ENCODE measurements at places on chromosomes 5 and 9.

- no peak for DNase-seq
These were observed 205.2 kb upstream of the DAB2 start for GRCh38 chr5:39629946-39630345.

DNA sequence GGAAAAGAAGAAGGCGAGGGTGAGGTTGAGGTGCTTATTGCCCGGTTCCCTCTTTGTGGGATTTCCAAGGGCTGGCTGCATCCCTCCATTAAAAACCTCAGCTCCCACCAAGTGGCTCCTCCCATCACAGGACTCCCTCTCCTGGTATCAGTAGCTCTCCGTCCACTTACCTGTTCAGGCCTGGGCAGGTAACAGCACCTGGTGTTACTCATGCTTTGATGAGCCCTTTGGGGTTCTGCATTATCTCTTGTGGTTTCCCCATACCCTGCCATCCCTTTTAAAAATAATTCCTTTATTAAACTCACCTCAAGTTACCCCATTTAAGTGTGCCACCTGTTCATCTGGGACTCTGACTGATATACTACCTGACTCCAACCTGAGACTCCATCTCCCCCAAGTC is 17.5 kb upstream of the TGFBR1 start:
- no peak for DNase-seq

DNA sequence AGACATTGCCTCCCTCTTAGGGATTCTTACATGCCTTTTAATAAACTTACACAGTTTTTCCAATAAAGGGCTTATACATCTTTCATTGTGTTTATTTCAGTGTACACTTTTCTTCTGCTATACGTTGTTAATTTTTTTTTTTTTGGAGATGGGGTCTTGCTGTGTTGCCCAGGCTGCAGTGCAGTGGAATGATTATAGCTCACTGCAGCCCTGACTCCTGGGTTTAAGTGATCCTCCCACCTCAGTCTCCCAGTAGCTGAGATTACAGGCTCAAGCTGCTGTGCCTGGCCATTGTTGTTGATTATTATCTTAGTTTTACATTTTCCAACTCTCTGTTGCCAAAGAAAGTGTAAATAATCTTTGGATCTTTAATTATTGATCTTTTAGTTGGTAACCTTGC is 89.8 kb downstream of the GTF3C4 start:
- DNase-seq: no peak

DNA sequence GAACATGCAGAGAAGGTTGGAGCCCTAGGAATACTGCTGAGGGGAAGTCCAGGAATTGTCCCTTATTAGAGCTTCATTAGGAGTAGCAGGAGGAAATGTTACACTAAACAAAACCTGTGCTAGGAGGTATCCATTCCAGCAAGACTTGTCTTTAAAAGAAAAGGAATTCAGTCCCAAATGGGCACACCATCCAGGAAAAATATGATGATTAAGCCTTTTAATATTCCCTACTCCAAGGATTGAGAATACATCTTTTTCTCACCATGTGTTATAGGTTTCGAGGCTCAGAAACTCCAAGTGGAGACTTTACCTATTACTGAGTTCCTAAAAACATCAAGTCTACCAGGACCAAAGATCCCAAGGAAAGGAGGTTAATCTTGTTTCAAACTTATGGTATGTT is 179.3 kb downstream of the MCTP1 start:
- no peak for DNase-seq

DNA sequence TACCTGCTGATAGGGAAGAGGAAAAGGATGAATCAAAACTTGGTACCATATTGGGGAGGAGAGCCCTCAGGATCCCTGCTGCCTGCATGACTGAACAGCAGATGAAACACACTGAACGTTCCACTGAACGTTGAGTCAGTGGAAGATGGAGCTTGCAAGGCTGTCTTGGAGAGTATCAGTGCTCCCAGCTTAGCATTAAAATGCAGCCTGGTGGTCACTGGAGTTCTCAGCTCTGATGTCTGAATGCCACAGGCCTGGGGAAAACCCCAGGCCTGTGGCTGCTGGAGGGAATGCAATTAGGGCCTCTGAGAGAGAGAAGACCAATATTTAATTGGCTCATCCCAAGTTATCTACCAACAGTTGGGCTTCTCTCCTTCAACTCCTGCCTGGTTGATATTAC is 54.5 kb downstream of the PDE4D start:
- no peak for DNase-seq

DNA sequence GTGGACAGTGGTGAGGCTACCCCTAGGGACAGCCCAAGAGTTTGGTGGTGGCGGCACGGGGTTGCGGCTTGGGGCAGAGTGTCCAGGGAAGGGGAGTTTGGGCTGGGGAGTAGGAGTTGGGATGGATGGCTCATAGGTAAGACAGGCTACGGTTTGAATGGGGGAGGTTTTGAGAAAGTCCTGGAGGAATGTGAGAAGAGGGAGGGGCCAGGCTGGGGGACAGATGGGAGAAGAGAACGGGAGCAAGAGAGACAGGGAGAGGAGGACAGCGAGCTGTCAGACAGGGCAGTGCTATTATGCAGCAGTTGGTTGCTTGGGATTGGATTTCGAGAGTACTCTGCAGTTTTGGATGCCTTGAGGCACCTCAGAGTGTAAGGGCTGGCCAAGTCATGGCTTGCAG is 24.5 kb downstream of the PSD2 start:
- no peak for DNase-seq

DNA sequence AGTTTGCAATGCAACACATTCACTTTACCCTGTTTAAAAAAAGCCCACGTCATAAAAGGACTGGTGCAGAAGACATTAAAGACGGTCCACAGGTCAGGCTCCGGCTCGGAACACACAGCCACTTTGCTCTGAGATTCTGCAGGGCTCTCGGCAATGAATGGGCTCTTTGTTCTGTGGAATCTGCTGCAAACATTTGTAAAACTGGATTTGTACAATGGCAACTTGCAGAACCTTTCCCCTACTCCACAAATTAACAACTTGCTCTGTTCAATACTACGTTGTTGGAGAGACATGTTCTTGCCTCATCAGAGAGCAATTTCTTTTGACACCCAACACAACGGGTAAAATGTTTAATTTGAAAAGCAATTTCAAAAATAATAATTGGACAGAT is 13.0 kb upstream of the NR5A1 start:
- no peak for DNase-seq

GRCh38 chr9:4618700-4619099 is 43.4 kb upstream of the PLPP6 start:
- DNase-seq: no peak

GRCh38 chr9:91771027-91771426 is 179.0 kb downstream of the ROR2 start:
- peak; percentile 45 for DNase-seq

DNA sequence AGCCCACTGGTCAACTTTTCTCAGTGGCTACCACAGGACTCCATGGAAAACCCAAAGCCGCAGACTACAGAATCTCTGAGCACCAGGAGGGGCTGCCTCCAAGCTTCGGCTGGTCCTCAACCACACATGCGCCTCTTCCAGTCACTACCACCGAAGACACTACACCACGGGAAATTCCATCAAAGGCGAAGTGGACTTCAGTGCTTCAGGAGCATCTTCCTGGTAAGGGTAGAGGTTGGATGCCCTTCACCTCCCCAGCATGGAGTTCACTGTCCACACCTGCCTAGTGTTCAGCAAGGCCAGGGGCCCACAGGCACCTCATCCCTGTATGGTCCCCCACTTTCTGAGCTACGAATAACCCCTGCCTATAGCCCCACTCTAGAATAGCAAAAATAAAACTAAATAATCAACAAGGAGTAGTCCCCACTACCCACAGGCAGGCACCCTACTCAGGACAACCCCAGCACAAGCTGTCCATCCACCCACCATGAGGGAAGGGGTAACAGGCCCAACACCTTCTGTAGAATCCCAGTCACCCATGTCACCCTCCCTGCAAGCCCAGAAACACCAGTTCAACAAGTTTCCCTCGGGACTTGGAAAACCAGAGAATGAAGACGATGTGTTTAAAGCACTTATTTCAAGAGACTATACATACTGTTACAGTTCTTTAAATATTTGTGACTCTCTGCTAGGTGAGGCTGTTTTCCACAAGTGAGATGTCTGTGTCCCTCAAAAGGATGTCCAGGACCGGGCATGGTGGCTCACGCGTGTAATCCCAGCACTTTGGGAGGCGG is 2.6 kb downstream of the VDAC1 start:
- DNase-seq: no peak

DNA sequence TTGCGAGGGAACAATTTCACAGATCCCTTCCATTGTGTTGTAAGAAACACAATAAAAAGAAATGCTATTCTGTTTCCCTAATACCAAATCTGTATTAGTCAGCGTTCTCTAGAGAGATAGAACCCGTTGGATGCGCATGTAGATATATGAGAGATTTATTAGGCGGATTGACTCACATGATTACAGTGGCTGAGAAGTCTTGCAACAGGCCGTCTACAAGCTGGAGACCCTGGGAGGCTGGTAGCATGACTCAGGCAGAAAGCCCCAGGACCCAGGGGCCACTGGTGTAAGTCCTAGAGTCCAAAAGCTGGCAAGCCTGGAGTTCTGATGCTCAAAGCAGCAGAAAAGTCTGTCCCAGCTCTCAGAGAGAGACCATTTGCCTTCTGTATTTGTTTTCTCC is 18.4 kb upstream of the IL17B start:
- no peak for DNase-seq

- DNase-seq: peak; percentile 35
These were observed 112.2 kb downstream of the EGFLAM start for GRCh38 chr5:38370358-38371100.

DNA sequence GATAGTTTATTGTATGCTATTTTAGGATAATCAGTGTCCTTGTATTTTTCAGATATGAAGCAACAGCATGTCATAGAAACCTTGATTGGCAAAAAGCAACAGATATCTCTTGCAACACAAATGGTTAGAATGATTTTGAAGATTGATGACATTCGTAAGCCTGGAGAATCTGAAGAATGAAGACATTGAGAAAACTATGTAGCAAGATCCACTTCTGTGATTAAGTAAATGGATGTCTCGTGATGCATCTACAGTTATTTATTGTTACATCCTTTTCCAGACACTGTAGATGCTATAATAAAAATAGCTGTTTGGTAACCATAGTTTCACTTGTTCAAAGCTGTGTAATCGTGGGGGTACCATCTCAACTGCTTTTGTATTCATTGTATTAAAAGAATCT is 14.5 kb downstream of the CCT5 start:
- DNase-seq: no peak

DNA sequence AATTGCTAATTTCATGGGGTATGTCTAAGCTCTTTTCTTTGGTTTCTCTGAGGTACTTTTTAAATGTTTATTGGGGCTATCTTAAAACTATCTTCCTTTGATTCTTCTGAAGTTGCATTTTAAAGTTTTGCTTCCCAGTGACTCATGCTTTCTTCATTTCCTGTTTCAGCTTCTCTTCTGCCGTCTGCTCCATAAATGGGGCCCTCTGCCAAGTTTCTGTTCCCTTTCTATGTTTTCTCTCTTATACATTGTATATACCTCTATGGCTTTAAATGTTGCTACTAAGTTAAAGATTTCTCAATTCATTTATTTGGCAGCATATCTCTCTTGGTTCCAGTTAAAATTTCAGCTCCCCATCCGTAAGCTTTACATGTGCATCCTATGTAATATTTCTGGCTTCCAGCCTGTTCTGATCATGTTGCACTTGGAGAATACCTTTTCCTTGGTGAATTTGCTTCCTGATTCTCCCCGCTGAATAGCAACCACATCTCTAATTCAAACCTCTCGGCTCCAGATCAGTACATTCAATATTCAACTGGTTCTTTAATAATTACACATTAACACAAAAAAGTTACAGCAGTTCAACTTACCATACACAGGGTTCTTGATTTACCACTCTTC is 125.3 kb downstream of the ST8SIA4 start:
- DNase-seq: no peak

GRCh38 chr9:134616341-134616740 is 25.3 kb upstream of the COL5A1 start:
- no peak for DNase-seq

DNA sequence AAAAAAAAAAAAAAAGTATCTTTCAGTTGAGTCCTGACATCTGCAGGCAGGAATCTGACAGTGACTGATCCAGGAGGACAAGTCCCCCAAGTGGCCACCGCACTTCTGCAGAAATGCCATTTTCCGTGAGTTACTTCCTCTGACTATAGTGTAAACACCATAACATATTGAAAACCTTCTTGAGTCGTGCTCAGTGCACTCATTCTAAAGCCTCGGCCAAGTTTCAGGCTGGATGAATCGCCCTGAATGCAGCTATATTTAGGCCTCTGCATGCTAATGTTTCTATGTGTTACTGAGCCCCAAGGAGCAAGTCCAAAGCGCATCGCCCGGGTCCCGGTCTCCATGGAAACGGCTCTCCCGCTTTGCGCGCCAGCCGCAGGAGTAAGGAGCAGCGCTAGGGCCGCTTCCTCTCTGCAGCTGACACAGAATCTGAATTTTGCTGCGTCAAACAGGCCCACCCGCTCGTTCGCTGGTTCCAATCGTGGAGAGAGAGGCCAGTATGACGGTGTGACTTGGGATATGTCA is 335.4 kb downstream of the MSX2 start:
- DNase-seq: peak; percentile 61

DNA sequence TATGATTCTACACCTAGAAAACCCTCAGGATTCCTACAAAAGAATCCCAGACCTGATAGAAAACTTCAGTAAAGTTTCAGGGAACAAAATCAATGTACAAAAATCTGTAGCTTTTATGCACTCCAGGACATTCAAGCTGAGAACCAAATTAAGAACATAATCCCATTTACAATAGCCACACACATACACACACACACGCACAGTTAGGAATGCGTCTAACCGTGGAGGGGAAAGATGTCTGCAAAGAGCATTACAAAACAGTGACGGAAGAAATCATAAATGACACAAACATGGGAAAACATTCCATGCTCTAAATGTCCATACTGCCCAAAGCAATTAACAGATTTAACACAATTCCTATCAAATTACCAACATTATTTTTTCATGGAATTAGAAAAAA is 51.4 kb upstream of the CAST start:
- no peak for DNase-seq

DNA sequence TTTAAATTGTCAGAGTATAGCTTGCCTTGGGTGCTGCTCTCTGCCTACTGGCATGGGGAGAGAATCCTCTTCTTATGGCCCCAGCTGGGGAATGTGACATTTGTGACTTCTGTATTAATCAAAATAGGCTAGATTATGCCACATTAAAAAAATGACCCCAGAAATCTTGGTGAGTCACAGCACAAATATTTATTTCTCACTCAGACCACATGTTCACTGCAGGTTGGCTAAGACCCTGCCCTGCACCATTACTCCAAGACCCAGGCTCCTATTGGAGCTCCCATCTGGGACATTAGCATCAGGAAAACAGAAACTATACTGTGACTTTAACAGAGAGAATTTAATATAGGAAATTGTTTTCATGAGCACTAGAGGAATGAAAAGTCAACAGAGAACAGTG is 16.6 kb upstream of the WHRN start:
- no peak for DNase-seq
